ENCODE measurements at places on chromosomes 4 and X. TPM values are rescaled to one million over a fixed set of nuclear protein-coding genes. Genes with fewer than 3 reads are reported as not detected.

Gene MAGEA1
- total RNA-seq = not detected

GRCh38 chr4:132123870-132124623, 1025.0 kb upstream of the PCDH10 start:
- peak; percentile 30 for DNase-seq

Gene OPRPN
- total RNA-seq = not detected

GRCh38 chr4:76666944-76667532, 230.9 kb downstream of the SOWAHB start:
- DNase-seq = no peak

Gene GATA1
- not detected for total RNA-seq

Gene TCEAL6
- total RNA-seq = not detected

Gene EREG
- total RNA-seq = not detected

DNA sequence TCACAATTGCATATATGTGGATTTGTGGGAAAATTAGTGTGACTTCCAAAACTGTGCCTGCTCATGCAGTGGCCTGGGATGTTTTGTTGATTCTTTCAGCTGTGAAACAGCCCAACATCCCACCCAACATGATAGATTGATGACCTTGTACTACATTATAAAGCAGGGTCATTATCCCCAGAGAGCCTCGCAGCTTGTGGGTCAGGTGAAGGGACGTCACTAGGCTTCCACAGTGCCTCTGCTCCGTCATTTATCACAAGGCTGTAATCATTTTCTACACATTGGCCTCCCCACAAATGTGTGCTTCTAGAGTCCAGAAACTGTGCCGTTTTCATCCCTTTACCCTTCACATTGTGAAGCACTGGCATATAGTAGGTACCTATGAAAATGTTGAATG, 31.6 kb downstream of the ALPK1 start:
- DNase-seq = no peak

DNA sequence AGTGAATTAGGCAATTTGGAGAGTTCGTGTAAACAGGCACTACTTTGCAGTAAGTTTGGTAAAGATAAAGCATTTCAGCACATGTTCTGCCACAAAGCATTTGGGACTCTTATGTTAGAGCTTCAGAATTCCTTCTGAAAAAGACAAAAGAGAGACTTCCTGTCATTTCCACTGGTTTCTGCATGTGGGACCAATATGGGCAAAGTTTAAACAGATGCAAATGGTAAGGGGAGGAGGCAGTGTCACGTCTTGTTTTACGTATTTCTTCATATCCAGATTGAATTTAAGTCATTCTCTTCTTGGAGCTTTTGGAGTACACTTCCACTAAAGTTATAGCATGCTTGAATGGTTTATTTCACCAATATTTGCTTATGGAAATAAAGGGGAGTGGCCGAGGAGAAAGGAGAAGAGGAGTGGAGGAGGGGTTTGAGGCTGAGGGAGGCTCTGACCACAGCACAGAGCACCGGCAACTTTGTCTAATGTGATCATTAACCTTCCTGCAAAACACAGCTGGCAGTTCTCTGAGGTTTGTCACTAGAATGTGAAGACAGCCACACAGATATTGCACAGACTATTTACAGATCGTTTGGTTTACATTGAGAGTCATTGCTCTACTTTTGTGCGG, at the start of gene APELA:
Gene APELA (plus strand): TSS at position 479 of the 625 bp plus-strand sequence. CDS start 154 bp downstream, outside the sequence.
- no peak for DNase-seq

Gene IDH3G
- 43.2 TPM for total RNA-seq

- no peak for DNase-seq
Measured at GRCh38 chr4:142567620-142568451, 278.3 kb downstream of the INPP4B start.

DNA sequence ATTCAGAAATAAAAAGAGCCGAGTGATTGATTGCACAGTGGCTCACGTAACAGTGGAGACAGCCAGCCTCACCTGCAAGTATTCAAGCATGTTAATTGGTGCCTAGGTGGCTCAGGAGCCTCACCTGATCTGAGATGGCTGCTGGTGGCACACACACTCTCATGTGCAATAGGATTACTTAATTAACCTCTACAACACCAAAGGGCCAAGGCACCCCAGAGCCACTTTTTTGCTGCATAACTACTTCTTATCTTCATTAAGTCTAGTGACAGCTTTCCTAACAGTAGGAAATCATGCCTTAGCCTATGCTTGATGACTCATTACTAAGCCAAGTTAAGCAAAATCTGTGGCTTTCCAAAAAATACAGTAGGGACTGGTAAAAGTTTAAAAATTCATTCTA, 117.3 kb upstream of the NOCT start:
- DNase-seq = no peak

Gene TLR7
- not detected for total RNA-seq

DNA sequence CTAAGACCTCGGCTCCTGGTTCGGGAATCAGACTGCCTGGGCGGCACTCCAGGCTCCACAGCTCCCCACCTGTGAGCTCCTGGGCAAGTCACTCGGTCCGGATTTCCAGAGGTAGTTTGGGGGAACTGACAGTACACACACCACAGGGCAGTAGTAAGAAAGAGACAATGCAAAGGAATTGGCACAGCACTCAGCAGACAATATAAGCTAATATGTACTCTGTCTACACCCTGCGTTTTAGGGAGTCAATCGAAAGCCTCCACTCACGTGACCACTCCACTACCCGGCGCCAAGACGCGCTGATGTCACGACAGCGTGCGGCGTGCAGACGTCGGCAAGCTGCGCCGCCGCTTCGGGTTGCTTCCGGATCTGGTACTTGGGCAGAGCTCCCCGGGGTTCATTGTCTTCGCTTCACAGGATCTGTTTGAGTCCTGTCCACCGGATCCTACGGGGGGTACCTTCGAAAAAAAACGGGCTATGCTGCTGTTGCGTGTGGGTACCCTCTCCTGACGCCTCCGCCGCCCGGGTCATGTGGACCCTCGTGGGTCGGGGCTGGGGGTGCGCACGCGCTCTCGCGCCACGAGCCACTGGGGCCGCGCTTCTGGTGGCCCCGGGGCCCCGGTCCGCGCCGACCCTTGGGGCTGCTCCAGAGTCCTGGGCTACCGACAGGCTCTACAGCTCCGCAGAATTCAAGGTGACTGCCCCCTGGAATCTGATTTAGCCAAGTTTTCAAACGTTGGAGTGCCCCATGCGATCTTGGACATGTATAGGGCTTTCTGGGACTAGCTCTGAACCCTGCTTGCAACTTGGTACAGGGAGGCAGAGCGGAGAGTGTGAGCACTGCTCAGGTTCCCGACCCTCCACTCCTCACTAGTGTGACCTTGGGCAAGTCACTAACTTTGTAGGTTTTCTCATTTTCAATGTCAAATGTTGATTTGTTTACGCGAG, at the start of gene GUF1:
Gene GUF1 (plus strand): TSS at position 327 of the 948 bp plus-strand sequence. CDS start 203 bp downstream, at position 530.
- peak; percentile 92 for DNase-seq

Gene S100G
- not detected for total RNA-seq

Gene CT45A3
- not detected for total RNA-seq

Gene JAKMIP1
- total RNA-seq = 1.5 TPM

DNA sequence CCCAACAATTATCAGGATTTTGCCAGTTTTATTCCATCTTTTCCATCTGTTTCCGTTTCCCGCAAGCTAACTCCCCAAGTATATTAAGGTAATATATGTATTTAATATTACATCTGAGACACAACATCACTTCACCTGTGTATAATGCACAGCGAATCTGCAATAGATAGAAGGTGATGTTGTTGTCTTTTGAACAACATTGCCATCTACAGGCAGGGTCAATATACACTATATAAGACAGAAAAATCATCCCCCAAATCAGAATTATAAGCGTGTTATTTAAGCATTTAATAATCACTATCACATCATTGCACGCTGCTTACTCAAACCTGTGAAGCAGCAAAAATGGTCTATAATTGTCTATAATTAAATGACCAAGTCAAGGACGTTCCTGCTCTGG, 1115.5 kb downstream of the NLGN4X start:
- no peak for DNase-seq

- DNase-seq = no peak
Measured at GRCh38 chr4:183177001-183177400, 77.9 kb downstream of the WWC2 start.

DNA sequence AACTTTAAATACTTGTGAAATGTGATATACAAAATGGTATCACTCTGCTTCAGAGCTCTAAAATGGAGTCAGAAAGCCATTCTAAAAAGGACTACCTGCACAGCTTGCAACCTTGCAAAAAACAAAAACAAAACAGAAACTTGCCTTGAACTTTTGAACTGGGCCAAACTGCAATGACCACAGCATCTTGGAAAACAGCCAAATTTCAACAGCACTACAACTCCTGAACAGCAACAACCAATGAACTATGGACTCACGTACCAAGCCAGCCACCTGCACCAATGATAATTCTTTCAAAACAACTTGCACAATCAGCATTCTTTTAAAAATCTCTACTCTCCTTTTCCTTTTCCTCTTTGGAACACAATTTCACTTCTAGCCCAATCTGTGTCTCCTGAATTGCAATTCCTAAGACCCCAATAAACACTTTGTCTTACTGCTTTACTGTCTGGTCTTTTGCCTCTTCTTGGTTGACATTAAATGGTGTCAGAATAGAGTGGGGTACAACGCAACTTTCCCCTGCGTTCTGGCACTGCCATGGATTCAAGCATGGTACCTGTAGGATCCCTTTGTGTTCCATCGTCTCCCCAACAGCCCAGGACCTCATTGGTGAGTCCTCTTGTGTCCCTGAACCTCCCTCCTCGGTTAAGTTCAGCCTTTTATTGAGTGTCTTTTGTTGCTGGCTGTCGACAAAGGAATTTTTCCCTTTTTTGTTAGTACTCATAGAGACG, 35.7 kb upstream of the FMR1 start:
- DNase-seq = no peak

DNA sequence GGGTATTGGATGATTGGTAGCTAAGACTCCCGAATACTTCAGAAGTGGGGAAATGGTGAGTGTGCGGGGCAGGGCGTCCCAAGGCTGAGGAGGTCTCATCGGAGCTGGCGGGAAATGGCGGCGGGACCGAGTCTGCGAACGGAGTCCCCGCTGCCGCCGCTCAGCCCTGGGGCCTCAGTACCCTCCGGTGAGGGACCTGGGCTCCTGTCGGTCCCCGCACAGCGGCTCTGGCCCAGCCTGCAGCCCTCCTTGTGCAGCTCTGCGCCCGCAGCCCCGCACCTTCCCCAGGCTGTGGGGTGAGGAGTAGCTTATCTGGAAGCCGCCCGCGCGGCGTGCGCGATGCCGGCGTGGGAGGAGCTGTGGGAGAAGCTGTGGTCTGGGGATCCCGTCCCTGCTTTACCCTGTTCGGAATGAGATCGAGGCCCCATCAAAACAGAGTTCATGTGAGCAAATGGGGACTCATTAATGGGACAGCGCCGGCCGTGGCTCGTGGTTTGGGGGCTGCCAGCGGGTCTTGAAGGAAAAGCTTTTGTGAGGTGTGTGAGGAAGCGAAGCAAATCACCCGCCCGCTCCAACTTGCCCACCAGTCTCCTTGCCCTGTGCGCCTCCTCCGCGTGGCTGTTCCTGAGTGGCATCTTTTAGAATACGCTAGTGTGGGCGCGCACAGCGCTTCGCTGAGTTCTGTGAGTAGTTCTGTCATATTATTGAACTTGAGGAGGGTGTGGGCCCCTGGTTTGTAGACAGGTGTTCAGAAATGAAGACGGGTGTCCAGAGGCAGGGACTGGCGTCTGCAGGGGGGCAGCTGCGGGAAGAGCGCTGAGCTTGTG, 531 bp downstream of the ZNF141 start:
- no peak for DNase-seq

DNA sequence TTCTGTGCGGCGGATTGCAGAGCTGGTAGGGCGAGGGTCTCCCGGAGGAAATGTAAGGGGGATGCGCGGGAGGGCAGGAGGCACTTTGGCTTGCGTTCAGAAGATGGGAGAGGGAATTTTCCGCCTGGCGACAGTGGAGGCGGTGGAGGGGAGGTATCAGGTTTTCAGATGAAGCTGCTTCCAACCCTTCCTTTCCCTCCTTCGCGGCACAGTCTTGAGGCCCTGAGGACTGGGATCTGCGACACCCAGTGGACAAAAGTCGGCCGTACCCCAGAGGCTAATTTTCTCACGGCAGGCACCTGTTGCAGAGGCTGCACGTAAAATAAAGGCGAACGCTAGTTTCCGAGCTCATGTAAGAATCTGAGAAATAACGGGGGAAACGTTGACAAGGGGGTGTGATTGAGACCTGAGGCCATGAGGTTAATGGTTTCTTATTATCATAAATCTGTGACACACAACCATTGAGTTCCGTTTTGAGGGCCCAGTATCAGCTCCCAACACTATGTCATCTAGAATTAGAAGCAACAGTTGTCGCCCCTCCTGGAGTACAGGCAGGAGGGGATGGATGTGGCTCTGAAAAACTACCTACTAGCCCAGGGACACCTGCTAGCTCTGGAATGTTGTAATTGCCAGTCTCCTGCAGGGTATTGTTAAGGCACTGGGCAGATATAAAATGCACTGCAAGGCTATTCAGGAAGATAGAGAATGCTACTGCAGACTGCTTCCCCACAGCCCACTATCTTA, 1.1 kb downstream of the ZCCHC18 start:
- peak; percentile 75 for DNase-seq

- DNase-seq = no peak
Measured at GRCh38 chrX:11447418-11447817, 154.2 kb downstream of the AMELX start.

- DNase-seq = no peak
Measured at GRCh38 chr4:189443341-189443740, 497.3 kb upstream of the FRG1 start.

Gene SPANXN3
- total RNA-seq = not detected

DNA sequence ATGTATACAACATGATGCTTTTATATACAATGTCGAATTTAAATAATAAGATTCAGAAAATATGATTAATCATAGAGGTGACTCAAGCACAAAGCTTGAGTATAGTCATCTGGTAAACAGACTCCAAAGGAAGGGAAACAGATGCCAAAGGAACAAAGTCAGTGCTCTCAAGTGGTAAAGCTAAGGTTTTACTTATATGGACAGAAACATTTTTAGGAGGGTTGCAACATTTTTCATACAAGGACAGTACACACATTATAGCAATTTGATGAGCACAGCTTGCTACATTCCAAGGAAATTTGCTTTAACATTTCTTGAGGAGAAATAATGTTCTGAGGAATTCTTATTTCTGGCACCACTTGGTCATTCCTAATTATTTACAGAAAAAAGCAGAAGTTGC, 333.4 kb upstream of the AADAT start:
- no peak for DNase-seq

Gene MMRN1
- not detected for total RNA-seq

Gene SH3D19
- total RNA-seq = 32.1 TPM

DNA sequence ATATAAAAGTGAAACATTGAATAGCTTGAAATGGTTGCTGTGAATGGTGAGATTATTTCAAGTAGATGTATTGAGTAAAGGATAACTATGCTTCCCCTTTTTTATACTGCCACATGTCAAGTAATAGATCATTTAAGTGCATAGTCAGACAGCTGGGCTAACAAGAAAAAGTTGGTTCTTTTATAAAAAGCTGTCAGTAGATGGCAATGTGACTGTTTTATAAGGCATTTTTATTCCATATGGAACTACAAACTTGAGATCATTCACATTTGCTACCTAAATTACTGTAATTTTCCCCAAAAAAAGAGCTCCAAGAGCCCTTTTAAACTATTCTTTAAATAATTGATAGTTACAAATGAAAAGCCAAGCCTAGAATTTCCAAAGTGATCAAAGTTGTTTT, 831.0 kb downstream of the C4orf33 start:
- no peak for DNase-seq

GRCh38 chr4:2946812-2947600, 16.2 kb downstream of the NOP14 start:
- no peak for DNase-seq
